ENCODE measurements at places on chromosomes 12 and 14.

DNA sequence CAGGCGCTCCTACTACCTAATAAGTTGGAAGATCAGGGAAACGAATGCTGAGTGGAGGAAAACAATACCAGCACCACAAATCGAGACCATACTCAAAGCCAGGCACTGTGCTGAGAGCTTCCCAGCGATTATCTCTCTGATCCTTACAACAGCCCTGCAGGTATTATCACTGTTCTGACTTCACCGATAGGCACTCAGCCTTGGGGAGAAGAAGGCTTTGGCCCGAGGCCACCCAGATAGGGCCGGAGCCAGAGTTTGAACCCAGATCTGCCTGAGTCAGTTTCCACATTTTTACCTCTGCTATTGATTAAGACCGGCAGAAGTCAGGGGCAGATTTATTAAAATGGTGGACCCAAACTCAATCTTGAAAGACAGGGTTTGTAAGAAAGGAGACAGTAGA, 4.9 kb downstream of the SVOP start:
- DNase-seq, result no peak

GRCh38 chr14:63055631-63056030, 10.4 kb upstream of the KCNH5 start:
- DNase-seq, result no peak

GRCh38 chr14:79551523-79551922, 659.8 kb downstream of the DIO2 start:
- peak; percentile 59 for DNase-seq

GRCh38 chr12:17478908-17479673, 610.9 kb downstream of the RERGL start:
- DNase-seq, result no peak

DNA sequence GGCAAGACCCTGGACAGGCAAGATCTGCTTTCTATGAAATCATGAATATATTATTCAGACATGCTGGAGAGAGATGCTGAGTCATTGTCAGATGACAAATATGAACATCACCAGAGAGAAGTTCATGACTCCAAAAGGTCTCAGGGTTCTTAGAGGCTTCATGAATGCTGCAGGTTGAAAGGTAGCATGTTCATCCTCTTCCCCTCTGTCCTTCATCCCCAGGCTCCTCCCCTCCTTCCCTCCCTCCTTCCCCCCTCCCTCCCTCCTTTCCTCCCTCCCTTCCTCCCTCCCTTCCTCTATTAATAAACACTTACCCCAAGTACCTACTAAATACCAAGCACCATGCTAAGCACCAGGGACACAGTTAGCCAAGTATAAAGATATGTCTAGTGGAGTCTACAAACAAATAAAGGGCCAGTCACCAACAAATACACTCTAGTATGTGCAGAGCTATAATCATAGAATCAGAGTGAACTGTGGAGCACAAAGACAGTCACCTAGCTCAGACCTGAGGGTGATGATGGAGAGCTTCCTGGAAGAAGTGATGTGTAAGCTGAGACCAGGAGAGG, 46.2 kb downstream of the RPH3A start:
- DNase-seq, result peak; percentile 88

- DNase-seq, result no peak
These were observed 128.3 kb downstream of the SLC35F4 start for GRCh38 chr14:57737598-57737997.

- no peak for DNase-seq
These were observed 1053.7 kb downstream of the VRK1 start for GRCh38 chr14:97850886-97851285.

DNA sequence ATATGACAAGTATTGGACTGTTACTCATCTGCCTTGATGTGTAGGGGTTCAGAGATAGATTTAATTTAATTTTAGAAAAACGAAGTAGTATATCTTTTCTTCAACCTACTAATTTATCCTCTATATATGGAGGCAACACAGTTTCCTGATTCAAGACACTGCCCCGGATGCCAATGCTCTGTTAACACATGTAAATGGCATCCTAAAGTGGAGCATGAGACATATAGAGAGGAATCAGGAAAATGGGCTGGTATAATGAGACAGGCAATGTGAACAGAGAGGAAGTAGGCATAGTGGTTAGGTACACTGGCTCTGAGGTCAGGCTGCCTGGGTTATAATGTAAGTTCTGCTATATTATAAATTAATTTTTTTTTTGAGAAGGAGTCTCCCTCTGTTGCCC, 85.6 kb downstream of the OTOGL start:
- peak; percentile 24 for DNase-seq

GRCh38 chr14:55446833-55447232, 6.4 kb upstream of the TBPL2 start:
- peak; percentile 92 for DNase-seq

DNA sequence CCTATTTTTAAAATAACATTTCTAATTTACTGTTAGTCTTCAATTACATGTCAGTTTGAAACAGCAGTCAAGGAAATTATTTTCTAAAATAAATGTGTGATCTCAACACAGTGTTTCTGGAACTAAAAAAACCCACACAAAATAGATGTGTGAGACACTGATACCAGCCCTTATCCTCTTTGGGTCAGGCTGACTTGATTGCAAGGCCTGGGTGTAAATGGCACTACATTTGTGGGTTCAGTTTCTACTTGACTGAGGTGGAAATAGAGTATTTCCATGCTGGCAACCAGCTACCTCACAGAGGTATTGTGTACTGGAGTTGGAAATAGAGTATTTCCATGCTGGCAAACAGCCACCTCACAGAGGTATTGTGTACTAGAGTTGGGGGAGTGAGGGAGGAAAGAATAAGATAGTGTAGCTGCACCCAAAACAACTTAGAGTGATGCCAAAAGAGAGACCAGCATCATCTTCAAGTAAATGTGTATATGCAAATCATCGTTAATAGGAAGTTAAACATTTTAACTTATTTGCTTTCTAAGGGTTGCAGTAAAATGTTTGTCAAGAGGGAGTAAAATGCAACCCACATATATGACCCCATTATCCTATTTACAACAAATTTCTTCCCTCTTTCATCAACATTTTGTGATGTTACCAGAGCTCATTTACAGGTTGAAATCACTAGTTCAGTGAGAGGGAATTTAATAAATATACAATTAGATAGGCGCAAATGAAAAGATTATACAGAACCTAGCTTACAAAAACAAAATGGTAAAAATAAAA, 10.7 kb upstream of the LYZ start:
- DNase-seq, result no peak

GRCh38 chr12:101021911-101022388, 188.1 kb downstream of the SLC5A8 start:
- peak; percentile 95 for DNase-seq

DNA sequence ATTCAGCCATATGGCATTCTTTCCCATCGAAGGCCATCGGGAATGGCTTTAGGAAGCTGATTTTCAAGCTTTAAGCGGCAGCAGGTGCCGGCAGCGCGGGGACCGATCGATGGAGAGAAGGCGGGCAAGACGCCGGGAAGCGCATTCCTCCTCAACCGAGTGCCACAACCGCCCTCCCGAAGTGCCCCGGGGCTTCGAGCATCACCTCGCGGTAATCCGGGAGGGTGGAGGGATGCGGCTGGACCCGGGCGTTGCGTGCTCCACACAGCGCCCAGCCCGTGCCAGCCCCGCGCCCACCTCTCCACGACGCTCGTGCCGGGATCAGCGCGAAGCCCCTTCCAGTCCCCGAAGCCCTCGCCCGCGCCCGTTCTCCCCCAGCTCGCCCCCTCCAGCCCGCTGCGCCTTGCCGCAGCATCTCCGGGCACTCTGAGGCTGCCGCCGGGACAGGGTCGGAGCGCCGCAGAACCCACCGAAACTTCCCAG, 3.2 kb downstream of the USP44 start:
- DNase-seq, result peak; percentile 44

DNA sequence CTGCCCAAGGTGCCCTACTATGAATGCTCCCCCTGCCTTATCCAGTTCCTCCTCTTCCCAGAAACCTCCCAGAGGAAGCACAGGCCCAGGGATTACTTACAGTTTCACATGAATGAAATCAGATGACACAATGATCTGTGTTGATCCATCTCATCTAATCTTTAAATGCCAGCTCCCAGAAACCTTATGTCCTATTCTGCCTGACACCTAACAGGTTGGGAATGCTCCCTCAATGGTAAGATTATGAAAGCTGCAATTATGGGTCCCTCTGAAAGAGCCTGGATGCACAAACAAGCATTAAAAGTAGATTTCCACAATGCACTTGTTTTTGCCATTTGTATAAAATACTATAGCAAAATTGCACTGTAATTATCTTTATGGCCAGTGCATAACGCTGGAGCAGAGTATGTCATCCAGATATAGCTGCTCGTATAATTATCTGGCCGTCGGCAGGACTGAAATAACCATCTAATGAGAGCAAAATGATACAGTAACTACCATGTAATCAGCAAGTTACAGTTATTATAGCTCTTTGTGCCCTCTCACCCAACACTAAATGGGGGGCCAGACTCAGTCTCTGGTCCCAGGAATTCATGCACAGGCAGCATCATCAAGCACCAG, 4.4 kb upstream of the ZBTB39 start:
- DNase-seq, result no peak

DNA sequence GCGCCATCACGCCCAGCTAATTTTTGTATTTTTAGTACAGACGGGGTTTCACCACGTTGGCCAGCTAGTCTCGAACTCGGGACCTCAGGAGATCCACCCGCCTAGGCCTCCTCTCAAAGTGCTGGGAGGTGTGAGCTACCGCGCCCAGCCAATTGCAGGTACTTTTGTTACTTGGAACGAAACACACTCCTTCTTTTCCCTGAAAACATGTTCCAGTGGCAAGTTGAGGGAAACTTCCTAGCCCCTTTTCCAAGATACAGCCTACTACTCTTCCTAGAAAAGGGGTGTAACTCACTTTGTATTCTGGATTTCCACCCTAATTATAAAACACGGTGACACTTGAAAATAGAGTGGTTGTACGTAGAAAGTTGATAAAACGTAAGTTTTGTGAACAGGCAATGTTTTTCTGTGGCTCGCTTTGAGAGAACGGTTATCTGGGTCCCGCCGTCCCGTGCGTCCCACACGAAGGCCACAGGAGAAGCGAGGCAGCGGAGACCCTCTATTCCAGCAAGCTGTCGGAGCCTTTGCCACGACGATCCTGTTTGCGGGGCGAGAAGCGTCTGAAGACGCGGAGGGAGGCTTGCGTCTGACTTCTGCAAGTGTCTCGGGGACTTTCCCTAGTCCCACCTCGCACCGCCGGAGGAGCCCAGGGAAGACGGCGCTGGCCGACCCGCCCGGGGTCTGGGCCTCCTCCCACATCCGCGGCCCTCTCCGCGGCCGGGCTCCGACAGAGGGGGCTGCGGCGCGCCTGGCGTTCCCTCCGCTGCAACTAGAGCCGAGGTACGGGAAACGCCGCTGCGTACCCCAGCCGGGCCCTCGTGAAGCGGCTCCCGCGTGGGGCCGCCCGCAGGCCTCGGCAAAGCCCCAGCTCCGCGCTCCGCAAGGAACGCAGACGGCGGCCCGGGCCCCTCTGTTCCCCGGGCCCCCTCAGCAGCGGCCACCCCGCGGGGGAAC, 745 bp downstream of the CDCA4 start:
- peak; percentile 50 for DNase-seq

DNA sequence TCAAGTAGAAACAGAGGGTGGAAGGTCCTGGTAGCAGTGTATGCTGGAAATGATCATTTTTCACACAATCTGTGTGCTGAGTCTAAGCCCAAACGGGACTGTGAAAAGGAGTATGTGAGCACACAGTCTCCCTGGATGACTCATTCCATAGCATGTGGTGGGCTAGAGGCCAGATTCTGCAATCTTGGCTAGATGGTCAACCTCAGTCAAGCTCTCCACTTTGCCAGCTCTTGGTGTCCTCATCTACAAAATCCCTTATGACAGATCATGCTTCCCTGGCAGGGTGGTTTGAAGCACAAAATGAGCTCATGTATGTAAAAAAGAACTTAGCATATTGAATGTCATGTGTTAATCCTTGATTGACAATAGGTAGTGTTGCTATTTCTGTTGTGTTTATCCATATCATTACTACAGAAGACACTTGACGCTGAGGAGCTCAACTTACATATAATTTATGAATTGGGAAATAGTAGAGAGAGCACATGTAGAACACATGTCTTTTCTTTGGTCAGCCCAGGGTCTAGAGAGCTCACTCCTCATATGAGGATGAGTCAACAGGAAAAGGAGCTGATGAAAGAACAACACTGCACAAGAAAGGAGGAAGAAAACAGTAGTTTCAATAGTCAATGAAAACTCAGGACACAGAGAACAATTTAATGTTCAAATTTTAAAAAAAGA, 517.5 kb downstream of the BCL11B start:
- DNase-seq, result peak; percentile 18
